Neural progenitor cell (in vitro differentiated cells): ENCODE measurements at places on chromosomes 12 and 14. TPM values are rescaled to one million over a fixed set of nuclear protein-coding genes. Genes with fewer than 3 reads are reported as not detected.

PLEKHH1 gene
- total RNA-seq, result 10.1 and 17.6 TPM in 2 replicates

AICDA gene
- not detected in 2 replicates for total RNA-seq

KLRK1 gene
- total RNA-seq, result not detected in 2 replicates

PRPH gene
- 0.74 TPM in 1 of 2 replicates, not detected in the other for total RNA-seq

PLEKHG7 gene
- not detected in 2 replicates for total RNA-seq

GRCh38 chr12:132804426-132804861 is 24.2 kb downstream of the GOLGA3 start:
- H3K27me3 ChIP-seq, result no peaks in the 10 kb centered on the region
- H3K27ac ChIP-seq, result no peak overlapping the region
- no peaks in the 10 kb centered on the region for H3K36me3 ChIP-seq

- H3K27ac ChIP-seq, result no peak overlapping the region
- H3K27me3 ChIP-seq, result no peaks in the 10 kb centered on the region
- H3K4me3 ChIP-seq, result no peak overlapping the region
- no peaks in the 10 kb centered on the region for H3K36me3 ChIP-seq
- DNase-seq, result no peak
Observed at GRCh38 chr12:88733008-88733407, 152.7 kb upstream of the KITLG start.

DNA sequence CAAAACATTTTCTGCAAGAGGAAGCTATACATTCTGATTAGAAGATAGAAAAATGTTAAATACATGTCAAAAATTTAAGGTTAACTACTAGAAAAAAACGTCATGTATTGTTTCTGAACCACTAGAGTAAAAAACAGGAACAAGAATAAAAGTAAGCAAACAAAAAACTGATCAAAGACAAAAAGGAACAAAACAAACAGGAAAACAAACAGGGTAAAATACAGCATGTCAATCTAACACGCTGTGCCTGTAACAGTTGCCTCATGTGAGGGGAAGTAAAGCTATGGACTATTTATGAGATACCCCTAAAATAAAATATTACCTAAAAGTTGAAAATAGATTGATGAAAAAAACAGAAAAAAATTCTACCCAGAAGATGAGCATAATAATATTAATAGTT is 43.9 kb downstream of the EGLN3 start:
- peaks cover 19% of the 10 kb centered on the region for H3K4me1 ChIP-seq
- H3K27ac ChIP-seq, result no peak overlapping the region
- no peak for DNase-seq
- no peaks in the 10 kb centered on the region for H3K27me3 ChIP-seq
- no peaks in the 10 kb centered on the region for H3K36me3 ChIP-seq

DNA sequence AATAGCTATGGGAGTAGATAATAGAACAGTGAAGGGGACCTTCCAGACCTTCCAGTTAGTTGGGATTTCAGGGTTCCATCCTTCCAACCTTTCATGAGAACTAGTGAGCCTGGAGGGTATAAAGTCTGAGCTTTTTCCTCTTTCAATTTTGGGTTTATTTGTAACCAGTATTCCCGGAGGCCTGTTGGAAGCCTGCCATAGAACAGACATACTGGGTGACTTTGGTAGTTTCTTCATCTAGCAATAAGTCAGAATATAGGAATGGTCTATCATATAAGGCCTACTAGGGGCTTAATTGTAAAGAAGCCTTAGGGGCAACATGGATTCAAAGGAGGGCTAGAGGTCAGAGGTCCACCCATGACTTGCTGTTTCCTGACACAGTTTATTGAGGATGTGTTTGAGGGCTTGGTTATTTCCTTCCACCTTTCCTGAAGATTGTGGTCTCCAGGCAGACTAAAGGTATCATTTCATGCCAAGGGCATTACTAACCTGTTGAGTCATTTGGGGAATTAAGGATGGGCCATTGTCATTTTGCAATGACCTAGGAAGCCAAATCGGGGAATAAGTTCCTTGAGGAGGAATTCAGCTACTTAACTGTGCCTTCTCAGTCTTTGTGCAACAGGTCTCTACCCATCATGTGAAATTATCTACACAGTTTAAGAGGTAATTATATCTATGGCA is 410.3 kb downstream of the SLC6A15 start:
- no peaks in the 10 kb centered on the region for H3K27me3 ChIP-seq
- no peaks in the 10 kb centered on the region for H3K4me1 ChIP-seq
- H3K27ac ChIP-seq, result no peak overlapping the region
- H3K36me3 ChIP-seq, result no peaks in the 10 kb centered on the region

DNA sequence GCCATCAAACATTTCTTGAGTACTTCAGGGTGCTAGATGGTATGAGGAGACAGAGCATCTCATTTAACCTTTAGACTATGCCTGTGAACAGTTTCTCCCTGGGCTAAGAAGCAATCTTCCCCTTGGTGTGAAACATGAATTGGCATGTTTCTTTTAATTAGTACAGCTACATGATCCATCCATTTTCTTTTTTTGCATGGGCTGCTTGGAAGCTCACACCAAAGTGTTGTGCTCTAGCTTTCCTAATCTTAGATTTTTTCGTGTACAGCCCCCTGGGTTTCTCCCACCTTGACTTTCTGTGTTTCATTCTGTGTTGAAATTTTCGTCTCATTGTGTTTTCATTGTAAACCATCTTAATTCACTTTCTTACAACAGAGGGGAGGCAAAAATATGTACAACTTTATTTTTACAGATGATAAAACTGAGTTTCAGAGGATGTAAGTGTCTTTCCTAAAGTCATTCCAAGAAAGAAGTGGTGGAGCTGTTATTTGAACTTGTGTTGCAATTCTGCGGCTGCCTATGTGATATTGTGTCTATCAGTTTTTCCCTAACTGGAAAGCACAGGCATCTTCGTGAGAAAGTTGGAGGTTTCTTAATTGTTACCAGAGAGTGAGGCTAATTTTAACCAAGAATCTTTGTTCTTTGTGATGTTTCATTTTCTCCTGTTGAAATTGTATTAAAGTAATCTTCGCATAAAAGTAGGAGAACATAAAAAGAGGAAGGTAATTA is 64.5 kb downstream of the DAAM1 start:
- H3K4me1 ChIP-seq, result peaks cover 44% of the 10 kb centered on the region
- H3K36me3 ChIP-seq, result no peaks in the 10 kb centered on the region
- no peaks in the 10 kb centered on the region for H3K27me3 ChIP-seq
- no peak overlapping the region for H3K27ac ChIP-seq
- H3K4me3 ChIP-seq, result no peak overlapping the region

DNA sequence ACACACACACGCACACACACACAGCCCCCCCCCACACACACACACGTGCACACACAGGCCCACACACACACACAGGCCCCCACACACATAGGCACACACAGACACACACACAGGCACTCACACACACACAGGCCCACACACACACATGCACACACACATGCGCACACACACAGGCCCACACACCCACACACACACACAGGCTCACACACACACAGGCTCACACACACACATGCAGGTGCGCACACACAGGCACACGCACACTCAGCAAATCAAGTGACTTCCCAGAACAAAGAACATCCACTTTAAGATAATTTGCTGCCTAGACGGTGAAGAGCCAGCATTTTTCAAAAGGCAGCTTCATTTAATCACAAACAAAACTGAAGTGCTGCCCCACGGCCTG is 78.5 kb upstream of the FBRSL1 start:
- H3K27ac ChIP-seq, result no peak overlapping the region
- no peaks in the 10 kb centered on the region for H3K36me3 ChIP-seq
- no peak for DNase-seq
- no peak overlapping the region for H3K4me3 ChIP-seq
- H3K4me1 ChIP-seq, result no peaks in the 10 kb centered on the region

- H3K27ac ChIP-seq, result no peak overlapping the region
- H3K4me1 ChIP-seq, result peaks cover 19% of the 10 kb centered on the region
- no peak overlapping the region for H3K4me3 ChIP-seq
- no peaks in the 10 kb centered on the region for H3K36me3 ChIP-seq
- peak; percentile 56 for DNase-seq
- H3K27me3 ChIP-seq, result no peaks in the 10 kb centered on the region
Observed at GRCh38 chr14:76525106-76525821, 149.3 kb downstream of the ESRRB start.
